ENCODE measurements at places on chromosomes 4 and X. TPM values are rescaled to one million over a fixed set of nuclear protein-coding genes. Genes with fewer than 3 reads are reported as not detected.

Gene ADAMTS3
- 0.49 TPM for total RNA-seq

DNA sequence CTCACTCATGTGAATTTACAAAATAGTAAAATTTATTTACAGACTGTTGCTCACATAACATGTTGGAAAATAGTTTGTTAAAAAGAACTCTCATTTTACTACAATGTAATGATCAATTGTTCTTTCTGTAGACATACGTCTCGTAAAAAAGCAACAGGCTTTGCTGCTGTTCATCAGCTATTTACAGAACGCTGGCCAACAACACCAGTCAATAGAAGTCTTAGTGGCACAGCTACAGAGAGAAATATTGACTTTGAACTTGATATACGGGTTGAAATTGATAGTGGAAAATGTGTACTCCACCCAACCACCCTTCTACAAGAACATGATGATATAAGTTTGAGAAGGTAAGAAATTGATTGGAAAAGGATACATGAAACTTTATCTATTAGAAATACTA is 47.6 kb upstream of the ADAD1 start:
- no peak for DNase-seq

DNA sequence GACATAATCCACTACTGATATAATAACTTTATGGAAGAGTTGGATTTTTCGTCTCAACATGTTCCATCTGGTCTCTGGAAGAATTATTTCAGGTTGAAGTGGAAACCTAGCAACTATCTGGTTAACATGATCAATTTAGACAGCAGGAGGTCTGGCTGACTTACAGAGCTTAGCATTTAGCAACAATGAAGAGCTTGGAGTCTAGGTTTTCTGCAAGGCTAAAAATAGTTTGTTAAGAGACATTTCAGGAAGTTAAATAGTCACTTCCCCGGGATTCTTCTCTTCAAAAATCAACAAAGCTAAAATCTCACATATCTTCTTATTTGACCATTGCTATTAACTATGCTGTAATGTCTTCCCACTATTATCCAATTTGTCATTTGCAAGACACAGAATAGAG is 418.6 kb upstream of the DIPK2B start:
- DNase-seq = no peak

- no peak for DNase-seq
These were observed 17.6 kb downstream of the G3BP2 start for GRCh38 chr4:75655562-75655961.
